Upper lobe of left lung (tissue), 6 donors: ENCODE measurements at places on chromosomes 12 and 14. TPM values are rescaled to one million over a fixed set of nuclear protein-coding genes. Genes with fewer than 3 reads are reported as not detected.
A peak's percentile ranks its signal among the peaks of the same experiment; 100 is the strongest.

The CCDC38 gene
- 0.14 TPM for total RNA-seq

The SLCO1C1 gene
- total RNA-seq: 0.30 TPM

The INHBC gene
- not detected for total RNA-seq

The AQP6 gene
- 0.33 TPM for total RNA-seq

The ZDHHC22 gene
- total RNA-seq: not detected

The NPFF gene
- not detected for total RNA-seq

- peak; percentile 3 for DNase-seq
Observed at GRCh38 chr12:38056701-38057689, 259.6 kb upstream of the ALG10B start.

DNA sequence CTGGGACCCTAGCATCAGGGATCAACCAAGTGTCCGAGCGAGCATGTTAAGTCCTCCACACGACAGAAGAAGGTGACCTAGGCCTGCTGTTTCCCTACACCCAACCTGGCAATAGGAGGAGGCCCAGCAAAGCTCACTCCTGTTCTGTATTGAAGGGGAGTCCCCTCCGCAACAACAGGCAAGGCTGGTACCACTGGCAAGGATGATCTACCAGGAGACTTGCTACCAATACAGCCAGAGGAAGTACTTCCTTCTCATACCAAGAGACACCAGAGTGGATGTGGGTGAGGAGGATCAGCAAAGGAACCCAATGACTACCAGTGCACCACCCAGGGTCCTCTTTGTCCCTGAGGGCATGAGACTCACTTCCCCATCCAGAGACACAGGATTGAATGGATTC, 4.9 kb downstream of the KLRC1 start:
- no peak for DNase-seq

GRCh38 chr12:42590330-42590934, 886 bp upstream of the PRICKLE1 start:
- peak; percentile 24 for DNase-seq

- peak; percentile 54 for DNase-seq
Observed at GRCh38 chr14:64992328-64992885, 5.7 kb downstream of the FNTB start.

DNA sequence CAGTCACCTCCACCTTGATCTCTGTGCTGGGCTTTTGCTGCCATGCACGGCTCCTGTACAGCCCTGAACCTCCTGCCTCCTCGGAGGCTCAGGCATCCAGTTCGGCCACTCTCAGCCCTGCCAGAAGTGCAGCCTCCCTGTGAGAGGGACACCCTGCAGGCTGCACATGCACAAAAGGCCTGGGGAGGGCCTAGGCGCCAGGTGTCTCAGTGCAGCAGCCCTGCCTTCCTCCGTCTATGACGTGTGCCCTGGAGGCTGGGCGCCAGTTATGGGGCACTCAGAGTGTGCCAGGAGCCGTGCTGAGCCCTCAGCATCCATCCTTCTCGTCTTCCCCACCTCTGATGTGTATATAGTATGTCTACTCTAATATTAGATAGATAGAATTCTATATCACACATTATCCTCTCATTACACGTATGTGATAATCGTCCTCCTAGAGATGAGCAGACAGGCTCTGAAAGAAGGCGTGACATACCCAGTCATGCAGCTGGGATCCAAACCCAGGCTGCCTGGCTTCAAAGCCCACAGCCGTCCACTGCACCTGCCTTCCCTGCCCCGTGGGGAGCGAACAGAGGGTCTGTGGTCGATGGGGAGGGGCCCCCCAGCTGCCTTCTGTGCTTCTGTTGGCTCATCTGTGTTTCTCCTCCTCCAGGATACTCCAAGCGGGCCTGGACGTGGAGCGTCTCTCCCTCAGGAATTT, 101.1 kb downstream of the B4GALNT3 start:
- DNase-seq: no peak

- no peak for DNase-seq
Observed at GRCh38 chr12:105351523-105351922, 21.0 kb downstream of the C12orf75 start.

DNA sequence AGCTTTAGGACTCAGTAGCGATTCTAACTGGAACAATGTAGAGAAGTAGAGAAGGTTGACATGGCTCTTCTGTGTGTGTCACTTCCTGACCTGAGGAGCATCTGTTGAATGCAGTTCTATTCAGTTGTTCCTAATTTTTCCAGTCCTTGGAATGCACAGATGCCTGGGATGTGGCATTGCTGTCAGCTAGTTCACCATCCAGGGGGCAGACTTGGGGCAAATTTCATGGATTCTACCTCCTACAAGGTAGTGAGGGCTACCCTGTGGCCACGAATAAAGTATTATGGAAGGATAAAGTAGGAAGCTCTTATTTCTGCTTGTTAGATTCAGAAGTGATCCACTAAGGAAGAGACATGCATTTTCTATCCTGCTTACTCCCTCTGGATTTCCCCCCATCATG, 74.4 kb upstream of the GPATCH2L start:
- DNase-seq: no peak

DNA sequence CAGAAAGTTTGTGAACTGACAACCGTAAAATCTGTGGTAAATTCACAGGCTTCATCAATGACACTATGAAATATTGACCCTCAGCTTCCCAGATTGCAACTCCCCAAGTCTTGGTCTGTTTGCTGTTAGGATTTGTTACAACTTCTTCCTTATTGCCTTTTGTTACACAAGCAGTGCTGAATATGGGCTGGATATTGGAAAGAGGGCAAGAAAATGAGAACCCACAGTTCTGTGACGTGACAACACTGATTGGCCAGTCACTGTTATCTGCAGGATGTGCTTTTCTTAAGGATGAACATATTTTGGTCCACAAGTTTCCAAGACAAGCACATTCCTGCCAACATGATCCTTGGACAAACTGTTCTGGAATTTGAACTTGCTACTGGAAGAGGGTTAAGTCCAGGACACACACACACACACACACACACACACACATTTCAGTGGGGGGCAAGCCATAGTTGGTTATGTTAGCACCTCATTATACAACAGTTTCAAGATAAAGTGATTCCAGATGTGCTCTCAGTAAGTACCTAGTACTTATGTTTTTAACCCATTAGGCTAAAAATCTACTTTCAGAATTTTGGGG, 16.6 kb upstream of the SLC38A2 start:
- no peak for DNase-seq

DNA sequence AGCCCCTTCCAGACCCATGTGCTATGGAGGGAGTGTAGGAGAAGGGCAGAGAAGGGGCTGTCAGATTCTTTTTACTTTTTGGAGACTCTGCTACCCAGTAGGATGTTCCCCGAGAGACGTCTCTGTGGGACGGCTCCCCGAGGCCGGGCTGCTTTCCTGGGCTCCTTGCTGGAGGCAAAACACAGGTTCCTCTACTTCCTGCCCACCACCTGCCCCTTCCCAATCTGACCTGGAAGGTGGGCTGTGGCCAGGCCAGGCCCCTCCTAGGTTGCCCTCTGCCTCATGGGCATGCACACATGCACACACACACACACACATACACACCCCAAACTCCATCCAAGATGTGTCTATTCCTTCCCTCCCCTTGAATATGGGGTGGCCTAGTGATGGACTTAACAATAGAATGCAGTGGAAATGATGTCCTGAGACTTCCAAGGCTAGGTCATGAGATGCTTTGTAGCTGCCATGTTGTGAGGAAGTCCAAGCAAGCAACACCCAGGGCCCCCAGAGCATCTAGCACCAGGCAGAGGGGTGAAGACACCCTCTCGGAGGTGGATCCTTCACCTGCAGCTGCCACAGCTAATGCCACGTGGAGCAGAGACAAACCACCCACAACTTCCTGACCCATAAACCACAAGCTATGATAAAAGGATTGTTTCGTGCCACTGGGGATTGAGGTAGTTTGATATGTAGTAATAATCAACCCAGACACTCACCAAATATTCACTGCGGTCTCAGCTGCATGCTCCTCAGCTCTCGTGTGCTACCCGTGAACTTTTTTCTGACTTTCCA, 1.6 kb upstream of the ASB2 start:
- DNase-seq: no peak

DNA sequence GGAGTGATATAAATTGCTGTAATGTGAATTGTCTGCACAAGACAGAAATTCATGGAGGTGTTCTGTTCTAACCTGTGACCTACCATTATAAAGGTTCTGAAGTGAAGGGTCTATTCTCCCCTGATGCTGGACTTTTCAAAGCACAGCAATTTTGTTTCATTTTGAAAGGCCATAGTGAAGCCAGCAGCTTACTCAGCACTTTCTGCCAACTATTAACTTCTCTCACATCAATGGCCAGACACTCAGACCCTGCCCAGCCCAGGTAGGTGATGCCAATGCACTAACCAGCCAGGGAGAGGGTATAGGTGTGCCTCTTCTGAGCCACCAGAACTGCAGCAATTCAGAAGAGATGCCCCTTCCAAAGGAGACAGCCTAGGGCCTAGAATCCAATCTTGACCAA, 43.9 kb downstream of the SLC15A4 start:
- DNase-seq: no peak

DNA sequence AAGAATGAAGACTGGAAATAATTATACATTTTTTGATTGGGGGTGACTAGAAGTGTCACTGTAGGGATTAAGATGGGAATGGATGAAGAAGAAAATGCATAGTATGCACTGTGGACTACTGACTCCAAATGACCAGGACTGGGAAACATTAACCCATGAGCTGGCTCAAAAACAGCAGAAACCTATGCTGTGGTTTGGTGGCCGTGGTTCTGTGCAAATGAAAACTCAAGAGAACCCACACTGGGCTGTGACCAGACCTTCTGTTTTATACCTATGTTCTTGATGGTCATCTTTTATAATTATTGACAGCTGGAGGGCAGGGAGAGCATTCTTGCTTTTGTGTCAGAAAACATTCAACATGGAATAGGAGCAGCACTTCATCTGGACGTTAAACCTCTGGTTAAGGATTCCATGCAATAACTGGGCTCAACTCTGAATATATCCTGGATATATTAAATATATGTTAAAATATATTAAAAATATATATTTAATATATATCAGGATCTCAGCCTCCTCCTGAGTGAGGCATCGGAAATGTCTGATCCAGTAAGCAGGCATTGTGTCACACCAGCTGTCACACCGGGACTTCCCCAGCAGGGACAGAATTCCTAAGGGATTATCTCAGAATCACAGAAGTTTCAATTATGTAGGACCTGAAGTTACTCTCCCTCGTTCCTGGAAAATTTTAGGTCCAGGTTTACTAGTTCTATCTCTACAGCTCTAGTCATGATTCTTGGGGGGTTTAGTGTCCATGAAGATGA, 48.5 kb downstream of the BBS10 start:
- no peak for DNase-seq

GRCh38 chr12:33115716-33116115, 219.1 kb upstream of the PKP2 start:
- no peak for DNase-seq

DNA sequence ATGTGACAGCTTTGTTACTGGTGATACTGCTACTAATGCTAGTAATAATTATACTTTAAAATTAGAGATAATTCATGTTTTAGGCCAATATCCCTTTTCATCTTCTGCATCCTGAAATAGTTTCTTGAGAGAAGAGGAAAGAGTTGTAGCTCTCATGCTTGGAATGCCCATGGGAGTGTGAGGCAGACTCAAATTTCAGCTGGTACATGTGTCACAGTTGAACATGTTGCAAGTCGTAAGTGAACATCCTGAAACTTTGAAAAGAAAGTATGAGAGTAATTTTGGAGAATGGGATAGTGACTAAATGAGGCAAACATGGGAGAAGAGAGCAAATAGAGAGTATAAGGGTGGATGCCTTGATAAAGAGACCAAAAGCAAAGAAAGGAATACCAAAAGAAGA, 168.0 kb downstream of the TMTC3 start:
- no peak for DNase-seq

- peak; percentile 97 for DNase-seq
Observed at GRCh38 chr14:23009939-23010726, at the start of gene C14orf93. TSS of gene C14orf93 (minus strand) at chr14:23010143. CDS start at chr14:22999023, 11,120 bp downstream.

DNA sequence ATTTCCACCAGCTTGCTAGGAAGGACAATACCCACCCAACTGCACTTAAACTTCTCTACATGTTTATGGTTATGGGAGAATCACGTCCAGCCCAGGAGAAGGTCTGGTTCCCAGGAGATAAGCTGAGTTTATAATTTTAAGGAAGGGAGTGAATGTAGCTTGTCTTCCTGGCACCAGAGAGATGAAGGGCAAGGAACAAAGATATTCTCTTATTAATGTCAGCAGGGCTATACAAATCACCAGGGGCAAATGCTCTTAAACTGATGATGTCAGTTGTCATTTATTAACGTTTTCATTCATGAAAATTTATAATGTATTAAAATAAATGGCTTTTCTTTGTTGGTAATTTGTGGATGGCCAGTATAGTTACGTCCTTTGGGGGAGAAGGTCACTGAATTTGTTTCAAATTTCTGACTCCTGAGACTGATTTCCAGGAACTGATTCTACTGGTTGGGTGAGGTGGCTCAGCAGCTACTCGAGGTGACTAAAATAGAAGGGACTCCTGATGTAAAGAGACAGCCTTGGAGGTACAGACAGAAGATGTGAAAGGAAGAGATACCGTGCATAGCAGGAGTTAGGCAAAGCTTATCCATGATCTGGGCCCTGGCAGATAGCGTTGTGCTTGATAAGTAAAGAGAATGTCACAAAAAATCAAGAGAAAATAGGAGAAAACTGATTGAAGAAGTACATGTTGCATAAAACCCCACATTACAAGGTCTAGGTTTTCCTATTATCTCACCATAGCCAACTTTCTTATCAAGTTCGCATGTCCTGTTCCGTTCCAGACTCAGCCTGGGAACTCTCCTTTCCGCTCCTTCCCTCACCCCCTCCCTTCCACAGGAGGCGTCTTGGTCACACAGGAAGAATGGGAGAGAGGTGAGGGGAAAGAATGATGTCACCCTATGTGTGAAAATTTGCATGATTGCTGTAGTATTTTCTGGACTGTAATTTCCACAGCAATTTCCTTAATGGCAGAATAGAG, 367.1 kb upstream of the FAR2 start:
- no peak for DNase-seq

- no peak for DNase-seq
Observed at GRCh38 chr14:89920056-89920455, 34.5 kb downstream of the EFCAB11 start.

- DNase-seq: no peak
Observed at GRCh38 chr12:43951286-43951685, 115.4 kb downstream of the TMEM117 start.

- DNase-seq: peak; percentile 15
Observed at GRCh38 chr14:24249230-24250021, 7.0 kb upstream of the TINF2 start.

DNA sequence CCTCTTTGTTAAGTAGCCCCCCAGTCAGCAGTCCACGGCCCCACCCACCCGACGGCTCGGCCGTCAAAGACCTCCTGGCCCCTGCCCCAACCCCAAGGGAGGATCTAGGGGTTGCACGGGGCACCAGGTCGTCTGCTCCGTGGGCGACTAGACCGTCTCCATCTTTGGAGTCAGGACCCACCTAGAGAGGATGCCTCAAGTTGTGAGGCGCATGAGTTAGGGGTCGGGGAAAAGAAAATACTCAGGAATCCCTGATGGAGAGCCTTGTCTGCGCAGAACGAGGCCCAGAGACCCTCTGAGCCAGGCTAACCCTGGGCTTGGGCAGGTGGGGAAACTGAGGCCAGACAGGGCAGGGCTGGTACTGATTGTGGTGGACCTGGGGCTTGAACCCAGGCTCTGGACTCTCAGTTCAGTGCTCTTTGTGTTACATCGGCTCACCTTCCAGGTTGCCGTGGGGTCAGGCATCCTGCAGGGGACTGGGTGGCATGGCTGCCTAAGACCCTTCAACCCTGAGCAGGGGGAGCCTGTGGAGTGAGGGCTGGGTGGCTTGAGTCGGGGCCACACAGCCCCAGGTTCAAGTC, 839 bp downstream of the OTUB2 start:
- no peak for DNase-seq
